ENCODE measurements at places on chromosomes 5 and 9.

- DNase-seq: no peak
Measured at GRCh38 chr5:134634227-134634626, 1.6 kb upstream of the SAR1B start.

DNA sequence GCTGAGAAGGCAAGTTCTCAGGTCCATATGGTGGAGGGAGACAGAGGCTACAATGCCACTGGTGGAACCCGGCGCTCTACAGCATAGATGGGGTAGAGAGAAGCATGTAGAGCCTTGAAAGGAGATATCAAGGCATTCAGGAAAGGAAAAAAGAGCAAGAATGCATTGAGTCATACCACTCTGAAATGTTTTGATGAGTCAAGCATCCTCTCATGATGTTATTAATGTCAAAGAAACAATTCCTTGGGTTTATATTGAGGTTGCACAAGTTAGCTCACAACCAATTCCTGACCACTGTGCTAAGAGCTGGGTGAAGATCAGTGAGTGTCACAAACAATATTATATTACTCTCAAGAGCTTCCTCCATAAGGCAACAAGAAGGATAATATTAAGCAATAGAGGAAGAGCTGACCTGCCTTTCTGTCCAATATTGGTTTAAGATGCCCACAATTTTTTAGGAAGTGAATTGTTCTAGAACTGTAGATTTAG lies 178.0 kb downstream of the RFK start:
- DNase-seq: no peak

- DNase-seq: peak; percentile 41
Measured at GRCh38 chr5:137566118-137566541, 67.0 kb upstream of the SPOCK1 start.

DNA sequence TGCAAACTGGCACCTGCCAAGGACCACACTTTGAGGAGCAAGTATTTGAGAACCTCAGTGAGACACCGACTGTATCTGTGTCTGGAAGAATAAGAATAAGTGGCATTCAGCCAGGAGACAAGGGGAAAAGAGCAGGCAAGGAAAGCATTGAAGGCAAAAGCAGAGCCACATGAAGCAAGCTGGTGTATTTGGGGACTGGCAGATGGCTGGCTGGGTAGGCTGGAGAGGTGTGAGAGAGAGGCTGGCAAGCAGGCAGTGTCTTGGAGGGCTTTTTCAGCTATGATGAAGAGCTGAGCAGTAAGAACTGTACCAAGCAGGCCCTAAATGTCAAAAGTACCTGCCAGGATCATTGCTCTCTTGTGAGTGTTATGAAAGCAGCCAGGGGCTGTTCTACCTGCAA lies 14.1 kb upstream of the C5orf58 start:
- no peak for DNase-seq

GRCh38 chr5:96880444-96881164 lies 4.3 kb downstream of the ERAP2 start:
- DNase-seq: no peak

- no peak for DNase-seq
Measured at GRCh38 chr5:174188295-174188694, 142.8 kb downstream of the NSG2 start.

DNA sequence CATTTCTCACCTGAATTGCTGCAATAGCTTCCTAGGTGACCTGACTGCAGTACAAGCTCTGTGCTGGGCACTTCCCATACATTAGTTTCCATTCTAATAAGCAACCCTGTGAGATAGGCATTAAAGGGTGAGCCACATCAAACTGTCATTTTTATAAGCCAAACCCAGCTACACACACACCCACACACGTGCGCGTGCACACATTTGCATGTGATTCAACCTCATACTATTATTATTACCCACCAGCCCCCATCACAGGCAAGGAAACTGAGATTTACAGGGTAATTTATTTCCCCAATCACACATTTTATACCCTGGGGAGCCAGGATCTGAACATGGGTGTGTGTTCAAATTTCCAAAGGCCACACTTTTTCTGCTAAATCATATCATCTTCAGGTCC lies 93.6 kb downstream of the TTLL11 start:
- no peak for DNase-seq

DNA sequence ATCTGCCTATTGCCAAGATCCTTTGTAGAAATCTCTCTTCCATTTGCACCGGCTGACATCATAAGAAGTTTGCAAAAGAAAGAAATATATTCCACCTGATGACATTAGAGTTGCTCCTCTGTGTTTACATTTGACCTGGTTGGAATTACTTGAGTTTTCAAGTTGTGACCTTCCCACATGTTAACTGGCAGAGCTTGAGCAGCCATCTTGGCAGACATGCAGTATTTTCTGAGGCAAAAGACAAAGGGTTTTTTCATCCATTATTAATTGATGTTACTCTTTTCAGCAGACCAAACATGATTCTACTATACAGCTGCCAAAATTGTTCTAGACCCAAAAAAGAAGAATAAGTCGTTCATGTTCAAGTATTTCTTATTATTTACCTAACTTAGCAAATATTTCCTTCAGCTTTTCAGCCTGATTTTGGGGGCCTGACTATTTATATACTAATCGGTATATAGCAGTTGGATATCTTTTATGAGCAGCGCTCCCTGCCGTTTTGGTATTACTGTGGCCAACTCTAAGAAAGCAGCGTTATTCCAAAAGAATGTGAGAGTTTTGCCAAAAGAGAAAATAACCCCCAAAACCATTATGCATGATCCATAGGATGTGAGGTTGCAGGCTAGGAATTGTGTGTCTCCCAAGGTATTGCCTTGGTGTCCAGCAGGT lies 212.9 kb downstream of the PBX3 start:
- no peak for DNase-seq

GRCh38 chr5:94855543-94855942 lies 237.1 kb downstream of the SLF1 start:
- DNase-seq: no peak

GRCh38 chr9:16106021-16106571 lies 553.3 kb downstream of the CCDC171 start:
- DNase-seq: peak; percentile 77

- DNase-seq: no peak
Measured at GRCh38 chr9:21015129-21015815, 16.2 kb downstream of the HACD4 start.

- DNase-seq: no peak
Measured at GRCh38 chr5:107853031-107853430, 182.3 kb upstream of the EFNA5 start.

DNA sequence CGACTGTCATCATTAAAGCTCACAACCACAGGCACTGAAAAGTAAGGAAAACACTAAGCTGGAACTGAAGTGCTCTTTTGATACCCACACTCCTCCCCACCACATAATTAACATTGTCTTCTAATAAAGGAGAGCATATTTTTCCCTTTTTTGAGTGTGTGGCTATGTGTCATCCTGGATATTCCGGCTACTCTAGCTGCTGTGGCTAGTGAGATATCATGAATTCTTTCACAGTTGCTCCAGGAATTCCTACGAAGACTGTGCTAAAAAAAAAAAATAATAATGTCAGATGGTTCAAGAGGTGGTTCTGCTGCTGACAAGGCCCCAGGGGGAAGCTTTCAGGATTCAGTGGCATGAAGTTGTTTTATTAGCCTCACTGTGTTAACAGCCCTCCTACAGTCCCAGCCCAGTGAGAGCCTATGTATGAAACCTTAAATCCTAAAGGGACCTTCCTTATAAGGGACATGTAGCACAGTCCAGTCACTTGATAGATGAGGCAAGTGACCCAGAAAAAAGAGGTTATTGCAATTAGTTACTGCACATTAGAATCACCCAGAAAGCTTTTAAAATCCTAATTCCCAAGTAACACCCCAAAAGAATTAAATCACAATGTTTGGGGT lies 46.6 kb downstream of the TMEM252 start:
- no peak for DNase-seq

DNA sequence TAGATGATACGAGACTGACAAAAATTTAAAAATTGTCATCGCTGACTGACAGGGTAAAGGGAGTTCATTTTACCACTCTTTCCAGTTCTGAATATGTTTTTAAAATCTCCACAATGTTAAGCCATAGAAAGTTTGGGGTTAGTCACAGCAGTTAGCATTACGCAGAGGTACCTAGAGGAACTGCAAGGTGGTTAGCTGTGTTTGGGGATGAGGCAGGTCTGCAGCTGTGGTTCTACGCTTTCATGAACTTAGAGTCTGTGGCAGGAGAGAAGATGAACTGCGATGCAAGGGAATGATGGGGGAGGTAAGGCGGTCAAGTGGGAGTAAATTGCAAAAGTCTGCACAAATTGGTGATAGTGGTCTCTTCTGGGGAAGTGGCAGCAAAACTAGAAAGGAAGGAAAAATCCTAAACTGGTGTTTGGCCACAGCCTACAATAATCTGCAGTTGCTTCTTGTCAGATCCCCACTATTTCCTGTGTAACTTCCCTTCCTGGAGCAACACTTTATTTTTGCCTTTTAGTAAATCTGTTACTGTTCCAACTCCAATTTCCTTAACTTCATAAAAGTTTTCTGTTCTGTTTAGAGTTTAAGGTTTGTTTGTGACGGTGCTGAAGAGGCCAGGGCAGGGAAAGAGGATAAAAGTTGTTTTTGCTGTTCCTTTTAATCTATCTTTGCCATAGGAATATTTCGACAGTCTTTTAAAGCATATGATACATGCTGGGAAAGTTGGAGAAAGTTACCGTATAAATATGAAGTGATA lies 38.6 kb upstream of the SNX2 start:
- DNase-seq: no peak

- DNase-seq: no peak
Measured at GRCh38 chr9:87350915-87351314, 146.8 kb upstream of the DAPK1 start.

GRCh38 chr9:98117984-98118639 lies 910 bp downstream of the TRIM14 start:
- DNase-seq: no peak

- no peak for DNase-seq
Measured at GRCh38 chr9:132894346-132894745, 15.6 kb downstream of the SPACA9 start.

DNA sequence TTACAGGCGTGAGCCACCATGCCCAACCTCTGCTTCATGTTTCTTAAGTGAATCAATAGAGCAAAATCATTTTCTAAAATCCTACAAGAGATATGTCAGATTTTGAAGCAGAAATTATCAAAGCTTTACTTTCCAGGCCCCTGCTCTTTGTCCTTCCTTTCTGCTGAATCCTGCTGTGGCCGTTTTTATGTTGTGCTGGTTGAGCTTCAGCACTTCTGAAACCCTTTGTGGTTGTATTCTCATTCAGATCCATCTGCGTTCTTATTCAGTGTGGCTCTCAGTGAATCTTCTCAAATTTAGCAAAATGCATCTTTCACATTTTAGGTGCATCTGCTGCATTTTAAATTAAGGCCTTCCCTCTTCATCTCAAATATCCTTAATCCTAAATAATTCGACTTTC lies 26.0 kb downstream of the JMY start:
- DNase-seq: no peak

GRCh38 chr9:128242828-128243214 lies 33.0 kb downstream of the GOLGA2 start:
- no peak for DNase-seq

DNA sequence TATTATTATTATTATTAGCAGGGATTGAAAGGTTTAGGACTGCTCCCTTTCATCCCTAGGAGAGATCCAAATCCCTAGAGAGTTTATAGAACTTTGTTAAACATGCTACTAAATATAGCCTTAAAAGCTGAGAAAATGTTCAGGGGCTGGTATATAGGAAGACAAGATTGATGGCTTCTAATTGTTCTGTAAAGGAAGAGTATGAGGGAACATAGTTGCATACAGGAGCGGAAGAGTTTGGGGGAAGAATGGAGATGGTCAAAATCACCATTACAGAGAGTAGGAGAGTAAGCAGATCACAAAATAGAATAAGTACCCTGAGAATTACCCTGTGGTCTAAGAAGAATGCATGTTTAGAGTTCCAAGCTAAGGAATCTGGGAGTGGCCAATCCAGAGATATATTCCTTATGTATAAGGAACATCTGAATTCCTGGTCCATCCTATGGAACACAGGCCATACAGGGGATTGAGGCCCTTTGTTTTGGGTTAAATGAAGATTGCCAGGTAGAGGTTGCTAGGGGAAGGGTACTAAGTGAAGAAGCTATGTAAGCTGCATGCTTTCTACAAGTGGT lies 158.0 kb upstream of the APC start:
- DNase-seq: no peak

DNA sequence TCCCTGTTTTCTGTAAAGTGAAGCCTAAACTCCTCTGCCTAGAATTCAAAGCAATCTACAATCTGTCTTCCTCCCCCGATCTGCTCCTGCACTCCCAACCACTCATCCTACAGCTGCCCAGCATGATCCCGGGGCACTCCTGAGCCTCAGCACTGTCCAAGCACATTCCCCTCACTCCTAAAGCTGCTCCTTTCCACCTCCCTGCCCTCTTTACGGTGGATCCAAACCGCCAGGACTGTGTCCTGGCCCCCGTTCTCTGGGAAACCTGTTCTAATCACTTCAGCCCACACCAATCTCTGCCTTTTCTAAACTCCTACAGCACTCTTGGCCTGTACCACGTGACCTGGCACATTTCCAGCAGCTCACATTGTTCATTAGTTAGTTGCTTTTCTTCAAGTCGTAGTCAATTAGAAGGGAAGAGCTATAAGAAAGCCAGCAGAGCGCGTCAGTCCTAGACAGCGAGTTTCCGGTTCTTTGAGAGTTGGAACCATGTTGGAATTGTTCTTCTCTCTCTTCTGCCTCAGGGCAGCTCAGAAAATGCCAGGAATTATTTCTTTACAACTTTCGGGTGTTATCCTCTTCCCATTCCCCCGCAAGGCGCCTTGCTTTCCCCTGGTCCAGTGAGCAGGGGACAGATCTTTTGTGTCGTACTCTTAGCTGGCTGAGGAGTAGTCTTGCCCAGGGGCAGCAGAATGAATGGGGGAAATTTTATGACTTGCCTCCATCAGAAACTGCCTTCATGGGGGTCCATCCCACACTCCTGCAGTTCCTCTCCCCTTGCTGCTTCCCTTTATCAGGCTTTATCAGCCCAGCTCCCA lies 60.7 kb downstream of the NRG2 start:
- no peak for DNase-seq

- peak; percentile 61 for DNase-seq
Measured at GRCh38 chr5:6704361-6704851, 8.8 kb upstream of the TENT4A start.

Data from left hindlimb (tissue), 1 donor.